HFFc6 (cell line): ENCODE measurements at places on chromosomes 12 and 14. TPM values are rescaled to one million over a fixed set of nuclear protein-coding genes. Genes with fewer than 3 reads are reported as not detected.

The ADGRD1 gene
- not detected in 3 replicates for total RNA-seq

The C12orf54 gene
- not detected in 3 replicates for total RNA-seq

GRCh38 chr14:62706217-62706616 lies 339.0 kb downstream of the KCNH5 start:
- no peak for DNase-seq

- peak; percentile 54 for DNase-seq
Measured at GRCh38 chr14:53640695-53641094, 315.9 kb downstream of the BMP4 start.

DNA sequence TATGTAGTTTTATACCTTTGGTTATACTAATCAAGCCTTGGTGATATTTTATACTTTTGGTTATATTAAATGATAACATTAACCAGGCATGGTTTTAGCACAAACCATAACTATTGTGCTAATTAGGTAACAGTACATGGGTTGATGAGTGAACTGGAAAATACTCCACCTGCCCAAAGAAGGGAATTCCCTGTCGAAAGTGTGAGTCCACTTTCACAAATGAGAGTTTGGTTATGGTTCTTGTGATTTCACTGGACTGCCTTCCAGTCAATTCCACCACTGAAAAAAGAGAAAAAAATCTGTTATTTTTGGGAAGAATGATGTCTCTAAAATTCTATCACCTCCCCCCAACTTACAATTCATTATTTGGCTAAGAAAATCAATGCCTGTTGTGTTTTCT lies 9.7 kb downstream of the A2M start:
- no peak for DNase-seq

DNA sequence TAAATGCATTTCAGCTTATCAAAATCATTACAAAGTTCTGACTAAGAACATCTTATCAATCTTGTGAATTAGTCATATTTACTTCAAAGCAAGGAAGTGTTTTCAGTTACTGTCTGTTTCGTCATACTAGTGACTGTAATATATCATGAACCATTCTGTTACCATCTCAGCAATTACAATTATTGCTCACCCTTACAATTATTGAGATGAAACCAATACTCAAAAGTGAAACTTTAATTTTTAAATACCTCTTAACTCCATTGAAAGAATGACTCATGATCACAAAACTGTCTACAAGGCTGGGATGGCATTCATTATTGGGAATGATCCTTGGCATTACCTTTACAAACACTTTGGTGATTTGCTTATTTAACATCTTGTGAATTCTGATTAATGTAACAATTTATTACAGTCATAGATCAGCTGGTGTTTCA lies 90.3 kb downstream of the RPS6KA5 start:
- DNase-seq: no peak
